CD8-positive, alpha-beta memory T cell (primary cell): ENCODE measurements at places on chromosomes 6 and 20.

DNA sequence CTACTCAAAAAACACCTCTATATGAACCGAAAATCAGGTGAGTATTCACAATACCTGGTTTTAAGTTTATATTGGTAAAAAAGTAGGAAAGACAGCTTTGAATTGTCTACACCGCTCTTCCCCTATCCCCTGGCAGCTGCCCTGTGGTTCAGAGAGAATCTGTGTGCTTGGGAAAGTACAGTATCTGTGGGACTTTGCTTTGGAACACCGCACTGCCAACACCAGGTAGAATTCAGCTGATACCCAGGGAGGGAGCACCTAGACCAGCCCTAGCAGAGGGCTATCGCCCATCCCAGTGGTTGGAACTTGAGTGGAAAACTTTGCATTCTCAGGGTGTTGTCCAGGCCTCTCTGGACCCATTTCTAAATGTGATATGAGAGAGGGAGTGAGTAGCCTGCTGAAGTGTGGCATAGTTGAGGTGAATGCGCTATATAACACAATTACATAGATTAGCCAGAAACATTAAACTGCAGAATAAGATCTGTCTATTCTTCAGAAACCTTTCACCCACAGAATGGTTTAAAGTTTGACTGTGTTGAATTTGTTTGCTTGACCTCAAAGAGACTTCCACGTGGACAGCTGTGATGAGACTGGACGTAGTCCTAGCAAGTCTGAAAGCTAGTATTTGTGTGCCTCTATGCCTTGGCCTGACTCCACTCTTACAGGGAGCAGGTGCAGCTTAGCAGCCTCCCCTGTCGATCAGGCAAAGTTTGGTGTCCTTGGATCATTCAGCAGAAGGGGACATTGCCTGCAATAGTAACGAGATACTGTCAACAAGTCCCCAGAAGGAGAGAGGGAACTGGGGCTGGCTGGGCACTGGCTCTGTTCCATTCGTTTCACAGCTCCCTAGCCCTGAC, 11.5 kb upstream of the MPC1 start:
- DNase-seq = no peak
- peaks cover 3% of the 10 kb centered on the region for H3K27me3 ChIP-seq
- no peaks in the 10 kb centered on the region for H3K4me1 ChIP-seq
- H3K4me3 ChIP-seq = no peak overlapping the region
- H3K27ac ChIP-seq = no peak overlapping the region
- no peaks in the 10 kb centered on the region for H3K36me3 ChIP-seq

DNA sequence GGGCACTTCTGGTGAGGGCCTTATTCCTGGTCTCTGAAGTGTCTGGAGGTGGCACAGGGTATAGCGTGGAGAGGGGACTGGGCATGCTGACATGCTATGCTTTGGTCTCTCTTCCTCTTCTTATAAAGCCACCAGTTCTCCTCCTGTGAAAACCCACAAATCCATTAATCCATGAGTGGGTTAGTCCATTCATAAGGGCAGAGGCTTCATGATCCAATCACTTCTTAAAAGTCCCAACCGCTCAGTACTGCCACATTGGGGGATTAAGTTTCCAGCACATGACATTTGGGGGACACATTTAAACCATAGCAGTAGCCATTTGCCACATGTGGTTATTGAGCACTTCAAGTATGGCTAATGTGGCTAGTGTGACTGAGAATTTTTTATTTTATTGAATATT, 3.8 kb upstream of the TRIB3 start:
- no peaks in the 10 kb centered on the region for H3K36me3 ChIP-seq
- no peaks in the 10 kb centered on the region for H3K27me3 ChIP-seq
- peaks cover 15% of the 10 kb centered on the region for H3K4me1 ChIP-seq
- no peak overlapping the region for H3K27ac ChIP-seq
- no peak for DNase-seq

- H3K27me3 ChIP-seq = no peaks in the 10 kb centered on the region
- H3K27ac ChIP-seq = no peak overlapping the region
- no peaks in the 10 kb centered on the region for H3K4me1 ChIP-seq
- no peak overlapping the region for H3K4me3 ChIP-seq
- no peak for DNase-seq
Observed at GRCh38 chr6:143741480-143741879, 63.7 kb downstream of the PHACTR2 start.

GRCh38 chr6:132865364-132865763, 51.0 kb downstream of the RPS12 start:
- no peak overlapping the region for H3K4me3 ChIP-seq
- H3K27me3 ChIP-seq = no peaks in the 10 kb centered on the region
- no peaks in the 10 kb centered on the region for H3K4me1 ChIP-seq

DNA sequence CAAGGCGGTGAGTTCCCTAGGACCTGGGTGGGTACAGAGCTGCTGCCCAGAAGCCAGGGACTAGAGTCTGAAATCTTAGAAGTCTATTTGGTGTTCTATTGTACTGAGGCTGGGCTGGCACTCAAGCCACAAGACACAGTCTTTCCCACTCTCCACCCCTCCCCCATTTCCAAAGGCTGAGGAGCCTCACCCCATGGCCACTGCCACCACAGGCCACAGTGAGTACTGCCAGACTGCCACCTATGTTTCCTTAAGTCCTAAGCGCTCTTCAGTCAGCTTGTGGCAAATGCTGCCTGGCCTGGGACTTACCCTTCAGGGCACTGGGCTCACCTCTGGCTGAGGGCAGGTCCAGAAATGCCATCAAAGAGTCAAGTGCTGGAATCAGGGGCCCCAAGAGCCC, 469.3 kb downstream of the HAO1 start:
- H3K4me1 ChIP-seq = no peaks in the 10 kb centered on the region
- no peak overlapping the region for H3K4me3 ChIP-seq
- no peak overlapping the region for H3K27ac ChIP-seq
- H3K36me3 ChIP-seq = no peaks in the 10 kb centered on the region
- H3K27me3 ChIP-seq = no peaks in the 10 kb centered on the region
- DNase-seq = no peak
